IMR-90 (cell line): ENCODE measurements at places on chromosomes 13 and 19. TPM values are rescaled to one million over a fixed set of nuclear protein-coding genes. Genes with fewer than 3 reads are reported as not detected.

The TJP3 gene
- not detected in 2 replicates for total RNA-seq

The NOSIP gene
- total RNA-seq = 118 and 130 TPM in 2 replicates

The IGFL2 gene
- not detected in 2 replicates for total RNA-seq

The GJB6 gene
- total RNA-seq = not detected in 2 replicates

The VSIG10L gene
- under 0.01 and 0.18 TPM in 2 replicates for total RNA-seq

The PSG6 gene
- 0.18 TPM in 1 of 2 replicates, not detected in the other for total RNA-seq

The EID2 gene
- 5.7 and 6.9 TPM in 2 replicates for total RNA-seq

The SMIM17 gene
- total RNA-seq = 0.28 TPM in 1 of 2 replicates, not detected in the other

The ZSCAN1 gene
- total RNA-seq = not detected in 2 replicates

The ZNF780B gene
- total RNA-seq = 14.7 and 19.9 TPM in 2 replicates

The AP3D1 gene
- total RNA-seq = 75.3 and 76.1 TPM in 2 replicates

The S1PR5 gene
- 0.36 and 0.56 TPM in 2 replicates for total RNA-seq

The AMER2 gene
- not detected in 2 replicates for total RNA-seq

The PRSS57 gene
- total RNA-seq = not detected in 2 replicates

The RETN gene
- not detected in 2 replicates for total RNA-seq

The ATP8A2 gene
- total RNA-seq = 0.18 and 0.28 TPM in 2 replicates

The LILRB4 gene
- not detected in 2 replicates for total RNA-seq

The TEX26 gene
- not detected in 2 replicates for total RNA-seq

The ZFP28 gene
- 6.4 and 6.5 TPM in 2 replicates for total RNA-seq

The LHB gene
- not detected in 2 replicates for total RNA-seq

The CHAMP1 gene
- total RNA-seq = 13.3 and 16.4 TPM in 2 replicates

The FBXO17 gene
- 10.8 and 11.9 TPM in 2 replicates for total RNA-seq

The ZNF665 gene
- total RNA-seq = 2.5 and 3.0 TPM in 2 replicates

The FDX2 gene
- total RNA-seq = 39.8 and 40.8 TPM in 2 replicates

The CYP2S1 gene
- total RNA-seq = 0.54 and 0.83 TPM in 2 replicates

The NOVA2 gene
- not detected in 2 replicates for total RNA-seq

The GPC5 gene
- 1.1 and 1.8 TPM in 2 replicates for total RNA-seq

The SIGLEC9 gene
- total RNA-seq = not detected in 2 replicates

The OLFM4 gene
- not detected in 2 replicates for total RNA-seq

The FOXA3 gene
- total RNA-seq = not detected in 2 replicates

The OR7G1 gene
- not detected in 2 replicates for total RNA-seq

The RPL36 gene
- total RNA-seq = 232 and 251 TPM in 2 replicates

The TNNI3 gene
- not detected in 2 replicates for total RNA-seq
